CD4-positive, alpha-beta T cell treated with Interferon gamma for 1 hour (primary cell): ENCODE measurements at places on chromosomes 7 and 10.

DNA sequence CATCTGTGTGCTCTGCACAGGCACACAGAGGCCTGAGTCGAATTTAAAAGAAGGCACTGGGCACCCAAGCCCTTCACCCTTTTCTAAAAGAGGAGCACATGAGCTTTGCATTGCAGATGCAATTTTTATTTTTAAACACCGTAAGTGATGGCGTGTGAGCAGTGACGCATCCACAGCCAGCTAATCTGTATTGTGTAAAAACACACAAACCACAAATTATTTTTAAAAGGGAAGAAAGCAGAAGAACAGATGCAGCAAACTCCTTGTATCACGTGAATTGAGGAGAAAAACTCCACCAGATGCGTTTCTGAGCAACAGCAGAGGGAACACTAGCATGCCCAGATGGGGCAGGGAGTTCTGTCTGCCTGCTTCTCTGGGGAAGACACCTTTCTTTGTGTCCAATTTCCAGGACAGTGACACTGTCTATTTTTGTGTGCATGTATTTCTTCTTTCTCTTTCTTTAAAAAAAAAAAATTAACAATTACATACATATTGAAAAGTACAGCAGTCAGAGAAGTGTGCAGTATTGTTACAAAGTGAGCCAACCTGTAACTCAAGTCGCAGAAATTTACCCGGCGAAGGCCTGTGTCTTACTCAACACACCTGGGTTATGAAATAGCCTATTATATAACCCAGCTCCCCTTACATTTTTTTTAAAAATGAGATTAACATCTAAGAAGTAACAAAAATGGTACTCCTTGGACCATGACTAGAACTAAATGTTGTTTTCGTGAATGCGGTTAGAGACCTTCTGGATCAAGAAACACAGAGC lies 39.2 kb downstream of the EEPD1 start:
- peak; percentile 52 for DNase-seq

GRCh38 chr7:111558991-111559390 lies 3.3 kb downstream of the IMMP2L start:
- no peak for DNase-seq

- no peak for DNase-seq
These were observed 182.0 kb downstream of the RPS24 start for GRCh38 chr10:78215645-78216044.

DNA sequence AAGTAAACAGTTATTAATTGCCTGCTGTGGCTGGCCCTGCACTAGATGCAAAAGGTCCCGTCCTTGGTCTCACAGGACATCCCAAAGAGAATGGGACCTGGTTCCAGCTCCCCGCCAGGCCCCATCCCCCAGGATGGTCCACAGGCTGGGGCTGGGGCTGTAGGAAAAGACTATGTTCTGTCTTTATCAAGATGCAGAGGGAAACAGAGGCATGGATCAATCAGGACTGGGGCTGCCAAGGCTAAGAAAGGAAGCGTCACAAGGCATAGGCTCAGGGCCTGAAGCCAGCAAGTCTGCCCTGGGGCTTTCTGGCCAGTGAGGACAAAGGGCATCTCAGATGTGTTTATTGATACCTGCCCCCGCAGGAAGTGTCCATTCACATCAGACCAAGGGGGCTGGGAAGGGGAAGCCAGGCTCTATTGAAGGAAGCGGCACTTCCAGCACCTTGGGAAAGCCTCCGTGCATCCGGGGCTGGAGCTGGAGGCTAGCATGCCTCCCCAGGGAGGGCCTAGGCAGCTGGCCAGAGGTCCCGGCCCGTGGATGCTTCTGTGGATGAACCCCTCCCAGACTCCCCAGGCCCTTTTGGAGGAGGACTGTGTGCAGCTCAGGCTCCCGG lies 5.8 kb downstream of the VSIR start:
- no peak for DNase-seq

DNA sequence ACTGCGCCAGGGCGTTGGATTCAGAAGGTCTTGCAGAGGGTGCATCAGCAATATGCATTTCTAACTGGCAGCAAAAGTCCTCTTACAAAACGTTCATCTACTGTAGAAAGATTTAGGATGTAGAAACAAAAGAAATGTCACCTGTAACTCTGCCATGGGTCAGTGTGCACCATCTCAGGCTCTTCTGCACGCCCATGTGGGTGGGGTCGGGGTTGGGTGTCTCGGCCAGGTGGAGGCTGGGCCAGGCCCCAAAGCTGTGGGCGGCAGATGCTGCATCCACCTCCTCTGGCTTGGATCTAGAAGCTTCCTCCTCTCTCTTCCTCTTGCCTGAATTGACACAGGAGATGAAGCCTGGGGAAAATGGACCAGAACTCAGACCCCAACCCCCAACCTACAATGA lies 111.3 kb upstream of the PPP2R2D start:
- DNase-seq, result no peak

DNA sequence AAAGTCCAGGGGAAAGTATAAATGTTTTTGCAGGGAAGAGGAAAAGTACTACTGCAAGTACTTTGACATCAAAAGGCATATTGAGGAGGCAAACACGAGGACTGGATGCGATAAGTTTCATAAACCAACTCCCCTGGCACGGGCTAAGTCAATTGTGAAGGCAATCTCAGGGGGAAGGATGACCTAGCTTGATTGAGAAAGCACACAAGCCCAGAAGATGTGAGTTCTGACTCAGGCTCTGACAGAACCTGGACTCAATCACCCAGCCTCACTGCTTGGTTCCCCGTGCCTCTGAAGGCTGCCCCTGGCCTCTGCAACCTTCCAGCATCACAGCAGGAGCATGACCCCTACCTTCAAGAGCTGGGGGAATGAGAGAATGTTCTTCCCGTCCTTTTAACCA lies 93.2 kb upstream of the ZNF438 start:
- DNase-seq, result no peak

DNA sequence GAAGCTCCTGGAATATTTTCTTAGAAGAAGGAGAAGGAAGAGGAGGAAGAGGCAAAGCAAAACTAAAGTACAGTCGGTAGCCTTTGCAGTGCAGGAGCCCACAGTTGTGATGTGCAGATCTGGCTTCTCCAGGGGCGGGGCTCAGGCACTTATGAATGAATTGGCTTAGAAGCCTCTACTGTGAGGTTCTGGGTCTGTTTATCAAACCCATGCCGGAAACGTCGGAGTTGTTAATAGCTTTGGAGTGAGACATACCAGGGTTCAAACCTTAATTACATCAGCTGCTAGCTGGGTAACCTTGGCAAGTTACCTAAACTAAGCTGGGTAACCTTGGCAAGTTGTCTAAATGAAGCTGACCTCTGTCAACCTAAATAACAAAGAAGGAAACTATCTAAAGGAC lies 89.3 kb upstream of the PITRM1 start:
- DNase-seq, result no peak

GRCh38 chr7:151662251-151662826 lies 142.6 kb upstream of the RHEB start:
- no peak for DNase-seq

GRCh38 chr7:106462365-106462859 lies 177.6 kb upstream of the NAMPT start:
- DNase-seq, result no peak

GRCh38 chr7:129110258-129110981 lies 34.1 kb upstream of the TSPAN33 start:
- no peak for DNase-seq

DNA sequence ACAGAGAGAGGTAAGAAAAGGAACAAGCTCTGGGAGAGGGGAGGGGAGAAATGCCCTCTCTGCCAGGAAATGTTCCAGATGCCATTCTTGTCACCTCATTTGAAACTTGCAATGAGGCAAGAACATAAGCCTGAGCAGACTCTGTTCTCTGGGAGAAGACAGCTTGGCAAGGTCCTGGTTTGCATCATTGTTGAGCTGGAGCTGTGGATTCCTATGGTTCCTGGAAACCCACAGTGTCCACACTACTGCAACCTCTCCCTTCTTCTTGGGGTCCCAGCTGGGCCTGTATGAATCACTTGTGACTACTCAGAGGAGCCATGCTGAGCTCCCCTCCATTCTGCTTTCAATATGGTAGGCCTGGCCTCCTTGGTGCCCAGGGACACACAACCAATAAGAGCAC lies 60.8 kb upstream of the HECTD2 start:
- DNase-seq, result no peak

GRCh38 chr10:59808896-59809643 lies 55.8 kb upstream of the MRLN start:
- peak; percentile 46 for DNase-seq
